ENCODE measurements at places on chromosomes 11 and 22. TPM values are rescaled to one million over a fixed set of nuclear protein-coding genes. Genes with fewer than 3 reads are reported as not detected.

DNA sequence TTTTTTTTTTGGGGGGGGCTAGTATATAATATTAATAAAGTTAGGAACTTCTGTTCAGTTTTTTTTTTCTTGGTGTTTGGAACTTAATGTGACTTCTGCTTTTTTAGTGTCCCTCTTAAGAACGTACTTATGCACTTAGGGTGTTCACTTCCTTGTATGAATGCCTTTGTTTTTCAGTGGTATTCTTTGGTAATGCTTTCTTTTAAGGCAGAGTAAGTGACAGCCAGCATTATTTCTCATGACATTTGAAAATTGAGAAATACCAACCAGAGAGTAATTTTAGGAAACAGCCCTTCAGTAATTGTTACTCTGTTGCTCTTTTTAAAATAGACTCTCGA is 2.4 kb downstream of the GRK3 start:
- H3K27me3 ChIP-seq = peaks cover 29% of the 10 kb centered on the region
- H3K4me3 ChIP-seq = no peak overlapping the region
- DNase-seq = no peak
- H3K4me1 ChIP-seq = peaks cover 19% of the 10 kb centered on the region
- H3K36me3 ChIP-seq = no peaks in the 10 kb centered on the region

Gene SERPING1
- 65.7 TPM for total RNA-seq

GRCh38 chr11:41579546-41579945 is 120.1 kb upstream of the LRRC4C start:
- no peak overlapping the region for H3K4me3 ChIP-seq
- no peak overlapping the region for H3K27ac ChIP-seq
- H3K27me3 ChIP-seq = no peaks in the 10 kb centered on the region
- DNase-seq = no peak
- H3K4me1 ChIP-seq = no peaks in the 10 kb centered on the region
- no peaks in the 10 kb centered on the region for H3K36me3 ChIP-seq

DNA sequence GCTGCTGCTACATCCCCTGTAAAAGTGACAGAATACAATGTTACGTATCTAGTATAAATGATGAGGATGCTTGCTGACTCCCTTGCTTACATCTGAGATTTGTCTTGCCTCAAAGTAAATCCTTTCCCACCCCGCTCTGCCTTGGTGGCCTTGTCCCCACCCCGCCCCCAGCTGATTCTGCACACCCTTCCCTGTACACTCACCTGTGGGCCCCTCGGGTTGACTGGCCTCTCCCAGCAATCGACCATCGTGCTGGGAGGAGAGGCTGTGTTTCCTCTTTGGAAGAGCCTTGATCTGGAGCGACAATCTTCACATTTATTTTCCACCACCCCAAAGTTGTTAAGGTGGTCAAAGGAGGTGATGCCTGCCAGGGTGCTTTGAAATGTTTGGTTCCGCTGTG is 249.4 kb downstream of the TBC1D22A start:
- H3K4me3 ChIP-seq = no peak overlapping the region
- H3K4me1 ChIP-seq = no peaks in the 10 kb centered on the region
- DNase-seq = no peak
- no peak overlapping the region for H3K27ac ChIP-seq
- H3K27me3 ChIP-seq = no peaks in the 10 kb centered on the region

Gene GPHA2
- total RNA-seq = not detected

DNA sequence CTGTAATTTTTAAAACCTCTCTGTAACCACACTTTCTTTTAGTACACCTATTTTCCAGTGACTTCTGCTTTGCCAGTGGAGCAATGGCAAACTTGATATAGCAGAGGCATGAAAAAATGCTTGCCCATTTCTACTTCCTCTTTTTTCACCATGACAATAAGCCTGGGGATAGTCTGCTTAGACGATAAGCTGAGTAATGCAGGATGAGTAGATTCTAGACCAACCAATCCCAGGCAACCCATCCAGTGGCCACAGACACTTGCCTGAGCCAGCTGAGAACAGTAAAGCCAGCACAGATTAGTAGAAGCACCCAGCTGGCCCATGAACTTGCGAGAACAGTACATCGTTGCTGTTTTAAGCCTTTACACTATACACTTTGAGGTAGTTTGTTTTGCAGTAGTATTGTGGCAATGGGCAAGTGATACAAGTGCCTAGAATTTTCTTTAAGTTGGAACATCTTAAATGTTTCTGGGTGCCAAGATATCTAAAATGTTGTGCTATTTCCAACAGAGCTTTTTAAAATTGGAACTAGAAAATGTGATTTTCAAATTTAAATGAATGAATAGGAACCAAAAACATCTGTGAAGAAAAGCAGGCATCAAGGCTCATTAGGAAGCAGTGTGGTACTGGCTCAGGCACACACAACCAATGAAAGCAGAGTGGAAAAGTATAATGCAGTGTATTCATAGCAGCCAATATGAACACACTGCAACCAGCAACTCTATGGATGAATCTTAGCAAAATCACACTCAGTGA is 37.7 kb downstream of the DDI1 start:
- no peak overlapping the region for H3K4me3 ChIP-seq
- no peaks in the 10 kb centered on the region for H3K4me1 ChIP-seq
- no peaks in the 10 kb centered on the region for H3K27me3 ChIP-seq
- H3K27ac ChIP-seq = no peak overlapping the region
- H3K36me3 ChIP-seq = no peaks in the 10 kb centered on the region

DNA sequence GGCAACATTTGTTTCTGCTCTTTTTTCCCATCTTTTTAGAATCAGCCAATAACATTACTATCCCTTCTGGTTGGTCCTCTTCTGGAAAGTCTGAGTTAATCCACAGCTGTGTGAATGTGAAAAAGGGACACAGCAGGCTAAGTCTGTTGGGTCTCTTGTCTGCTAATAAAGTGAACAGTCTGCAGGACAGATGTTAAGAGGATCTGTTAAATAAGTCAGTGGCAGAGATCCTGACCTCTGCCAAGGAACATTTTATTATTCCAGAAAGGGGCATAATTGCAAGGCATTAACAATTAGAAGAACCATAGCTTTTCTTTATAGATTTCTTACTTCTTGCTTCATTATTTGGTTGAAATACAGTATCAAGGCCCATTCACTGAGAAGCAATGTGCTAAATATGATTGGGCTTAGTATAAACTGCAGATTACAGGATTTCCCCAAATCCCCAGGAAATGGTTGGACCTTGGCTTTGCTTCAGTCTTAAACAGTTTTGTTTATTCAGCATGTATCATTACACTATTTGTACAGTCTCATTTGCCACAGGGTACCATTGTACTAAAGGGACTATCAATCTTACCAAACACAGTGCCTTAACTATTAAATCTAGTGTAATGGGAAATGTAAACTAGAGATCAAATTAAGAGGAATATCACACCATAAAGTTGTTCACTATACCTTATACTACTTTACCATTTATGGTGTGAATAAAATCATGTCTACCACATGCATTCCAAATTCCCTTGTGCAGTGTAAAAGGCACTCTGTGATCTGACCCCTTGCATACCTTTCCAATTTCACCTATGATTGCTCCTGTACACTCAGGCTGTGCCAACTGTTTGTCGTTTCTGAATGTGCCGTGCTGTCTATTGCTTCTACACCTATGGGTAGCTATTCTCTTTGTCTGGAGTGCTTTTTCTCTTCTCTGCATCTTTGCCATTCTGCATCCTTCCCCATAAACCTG is 274.0 kb downstream of the SOX6 start:
- DNase-seq = no peak
- no peak overlapping the region for H3K27ac ChIP-seq
- no peaks in the 10 kb centered on the region for H3K4me1 ChIP-seq
- no peaks in the 10 kb centered on the region for H3K36me3 ChIP-seq
- no peak overlapping the region for H3K4me3 ChIP-seq

DNA sequence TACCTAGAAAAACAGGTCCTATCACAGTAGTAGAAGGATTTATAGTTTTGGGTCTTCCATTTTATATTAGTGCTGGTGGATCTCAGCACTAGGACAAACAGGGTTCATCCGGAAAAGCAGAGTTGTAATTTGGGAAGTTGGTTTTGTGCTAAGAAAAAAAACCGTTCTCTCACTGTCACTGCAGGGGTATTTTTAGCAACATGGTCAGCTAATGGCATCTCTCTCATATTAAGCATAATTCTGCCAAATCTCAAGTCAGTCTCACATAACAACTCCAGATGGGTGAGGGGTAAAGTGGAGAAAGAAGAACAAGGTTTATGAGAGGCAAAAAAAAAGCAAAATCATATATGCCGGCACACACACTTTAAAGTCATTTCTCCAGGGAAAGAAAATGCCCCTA is 51.6 kb upstream of the GDPD4 start:
- DNase-seq = no peak
- H3K4me3 ChIP-seq = no peak overlapping the region
- no peak overlapping the region for H3K27ac ChIP-seq
- H3K36me3 ChIP-seq = no peaks in the 10 kb centered on the region

Gene REXO2
- 52.0 TPM for total RNA-seq

- H3K36me3 ChIP-seq = no peaks in the 10 kb centered on the region
- no peak for DNase-seq
- H3K4me1 ChIP-seq = peaks cover 29% of the 10 kb centered on the region
- H3K27me3 ChIP-seq = peaks cover 6% of the 10 kb centered on the region
These were observed 1.9 kb upstream of the SYT8 start for GRCh38 chr11:1832920-1833295.

DNA sequence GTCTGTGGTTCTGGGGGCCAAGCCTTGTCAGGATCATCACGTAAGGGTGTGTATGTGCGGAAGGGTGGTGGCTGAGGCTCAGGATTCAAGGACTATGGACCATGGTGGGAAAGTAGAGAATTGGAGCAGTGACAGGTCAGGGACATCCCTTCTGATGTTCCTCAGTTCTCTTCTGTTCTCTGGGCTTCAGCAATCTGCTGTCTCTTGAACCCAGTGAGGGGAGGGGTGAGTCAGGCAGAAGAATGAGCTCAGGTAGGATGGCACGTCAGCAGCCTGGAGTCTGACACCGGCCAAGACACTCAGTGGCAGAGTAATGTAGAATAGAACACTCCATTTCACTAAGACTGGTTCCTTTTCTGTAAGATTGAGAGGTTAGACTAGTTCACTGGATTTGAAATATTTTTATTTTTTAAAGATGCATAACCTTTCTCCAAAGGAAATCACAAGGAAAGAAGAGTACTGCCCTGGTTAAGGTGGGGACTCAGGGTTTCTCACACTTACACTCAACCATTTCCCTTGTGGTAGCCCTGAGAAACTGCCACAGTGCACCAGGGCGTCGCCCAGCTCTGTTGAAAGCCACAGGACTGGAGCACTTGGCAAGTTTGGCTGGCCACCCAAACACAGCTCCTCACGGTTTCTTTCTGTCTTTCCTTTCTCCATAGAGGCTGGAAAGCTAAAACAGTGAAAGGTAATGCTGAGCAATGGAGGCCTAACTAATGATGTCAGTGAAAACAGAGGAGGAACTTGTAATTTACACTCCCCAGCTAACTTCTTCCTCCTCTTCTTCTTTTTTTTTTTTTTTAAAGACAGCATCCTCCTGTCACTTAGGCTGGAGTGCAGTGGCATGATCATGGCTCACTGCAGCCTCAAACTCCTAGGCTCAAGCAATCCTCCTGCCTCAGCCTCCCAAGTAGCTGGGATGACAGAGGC is 23.1 kb upstream of the MICAL2 start:
- H3K4me1 ChIP-seq = peaks cover 72% of the 10 kb centered on the region
- no peak overlapping the region for H3K4me3 ChIP-seq
- peak; percentile 46 for DNase-seq
- peak overlapping the region; percentile 86 for H3K27ac ChIP-seq
